ENCODE measurements at places on chromosomes 6 and 20. TPM values are rescaled to one million over a fixed set of nuclear protein-coding genes. Genes with fewer than 3 reads are reported as not detected.
A peak's percentile ranks its signal among the peaks of the same experiment; 100 is the strongest.

LKAAEAR1 gene
- total RNA-seq = 0.55 TPM

DEFB124 gene
- total RNA-seq = not detected

KHDC1 gene
- total RNA-seq = 4.0 TPM

SRSF12 gene
- total RNA-seq = 5.9 TPM

DNA sequence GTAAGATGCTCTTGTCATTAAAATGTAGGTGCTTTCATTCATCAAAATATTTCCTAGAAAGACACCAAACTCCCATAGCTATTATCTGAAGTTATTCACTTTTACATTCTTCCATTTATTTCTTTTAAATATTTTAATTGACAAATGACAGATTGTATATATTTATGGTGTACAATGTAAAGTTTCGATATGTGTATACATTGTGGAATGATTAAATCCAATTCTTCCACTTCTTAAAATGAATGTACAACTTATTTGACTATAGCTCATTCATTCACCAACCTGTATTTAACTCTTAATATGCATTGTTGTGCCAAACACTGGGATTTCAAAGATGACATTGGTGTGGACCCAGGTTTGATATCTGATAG, 41.0 kb downstream of the CCN2 start:
- DNase-seq = no peak

DNA sequence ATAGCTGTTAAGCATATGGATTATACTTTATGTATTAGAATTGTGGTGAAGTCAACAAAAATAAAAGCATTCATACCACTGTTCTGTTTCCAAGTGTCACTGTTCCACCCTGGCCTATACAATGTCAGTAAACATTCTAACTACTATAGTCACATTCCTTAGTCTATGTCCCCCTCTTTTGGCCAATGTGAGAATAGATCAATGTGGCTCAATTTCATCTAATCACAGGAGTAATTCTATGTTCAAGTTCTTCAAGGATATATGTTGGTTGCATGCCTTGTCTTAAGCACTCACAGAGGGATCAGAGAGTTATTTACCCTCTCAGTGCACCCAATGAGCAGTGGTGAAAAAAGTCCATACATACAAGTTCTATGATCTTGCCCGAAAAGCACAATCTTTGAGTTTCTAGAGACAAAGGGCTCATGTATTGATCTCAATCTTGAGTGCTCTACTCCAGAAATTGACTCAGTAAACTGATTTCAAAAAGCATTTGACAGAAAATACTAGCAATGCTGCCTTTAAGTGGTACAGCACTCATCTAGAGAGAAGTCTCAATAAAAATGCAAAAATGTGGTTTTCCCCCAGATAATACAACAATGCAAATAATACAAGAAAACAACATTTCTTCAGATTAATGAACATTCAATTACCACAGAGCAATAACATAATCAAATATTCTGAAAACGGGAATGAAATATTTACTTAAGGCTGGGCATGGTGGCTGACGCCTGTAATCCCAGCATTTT, 16.5 kb downstream of the SMLR1 start:
- DNase-seq = no peak

CLVS2 gene
- total RNA-seq = not detected

TNNC2 gene
- total RNA-seq = 0.52 TPM

GRCh38 chr6:7721649-7722048, 4.2 kb upstream of the BMP6 start:
- DNase-seq = no peak

DNA sequence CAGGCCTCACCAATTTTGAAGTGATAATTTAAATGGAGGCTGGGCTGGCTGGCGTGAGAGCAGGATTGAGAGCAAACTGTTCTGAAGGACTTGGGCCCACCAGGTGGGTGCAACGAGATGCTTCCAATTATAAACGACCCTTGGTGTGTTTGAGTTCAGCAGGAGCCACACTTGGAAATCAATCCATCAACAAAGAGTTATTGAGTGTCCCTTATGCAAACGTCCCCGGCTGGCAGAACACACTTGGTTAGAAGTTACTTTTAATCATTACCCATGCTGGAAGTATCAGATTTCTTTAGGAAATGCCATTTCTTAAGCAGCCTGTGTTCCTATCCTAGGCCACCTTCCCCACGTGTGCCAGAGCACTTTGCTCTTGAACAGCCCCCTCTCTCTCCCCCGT, 37.8 kb upstream of the ZNF831 start:
- no peak for DNase-seq

PKIB gene
- 42.1 TPM for total RNA-seq

- DNase-seq = no peak
Observed at GRCh38 chr6:97040355-97040860, 115.9 kb downstream of the KLHL32 start.

GRCh38 chr20:56451056-56451765, 17.2 kb upstream of the RTF2 start:
- DNase-seq = no peak

DNA sequence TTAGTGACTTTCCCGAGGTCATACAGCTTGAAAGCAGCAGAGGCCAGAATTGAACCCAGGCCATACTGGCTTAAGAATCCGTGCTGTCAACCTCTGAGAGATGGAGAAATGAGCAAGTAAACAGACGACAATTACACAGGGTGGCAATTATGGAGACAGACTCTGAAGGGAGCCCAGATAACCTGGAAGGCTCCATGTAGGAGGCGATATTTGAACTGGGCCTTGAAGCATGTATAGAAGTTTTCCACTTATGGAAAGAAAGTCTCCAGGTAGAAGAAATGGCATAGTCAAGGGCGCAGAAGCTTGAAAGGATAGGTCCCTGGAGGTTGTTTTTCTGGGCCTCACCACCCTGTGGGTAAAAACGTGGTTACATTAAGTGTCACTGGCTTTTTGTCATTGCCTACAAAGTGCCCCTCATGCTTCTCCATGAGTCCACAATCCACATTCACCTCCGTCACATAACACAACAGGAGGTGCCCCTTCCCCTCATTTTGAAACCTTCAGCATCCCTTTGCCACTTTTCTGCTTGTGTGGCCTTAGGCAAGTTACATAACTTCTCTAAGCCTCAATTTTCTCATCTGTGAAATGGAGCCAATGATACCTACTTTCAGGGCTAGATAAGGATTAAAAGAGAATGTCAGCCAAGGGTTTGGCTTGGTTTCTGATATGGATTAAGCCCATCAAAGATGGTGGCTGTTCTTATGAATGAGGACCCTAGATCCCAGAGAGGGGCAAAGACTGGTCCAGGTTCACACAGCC, 5.9 kb upstream of the BPI start:
- DNase-seq = no peak

NRN1 gene
- total RNA-seq = not detected

- peak; percentile 94 for DNase-seq
Observed at GRCh38 chr20:32470025-32470861, 112.1 kb downstream of the ASXL1 start.

DNA sequence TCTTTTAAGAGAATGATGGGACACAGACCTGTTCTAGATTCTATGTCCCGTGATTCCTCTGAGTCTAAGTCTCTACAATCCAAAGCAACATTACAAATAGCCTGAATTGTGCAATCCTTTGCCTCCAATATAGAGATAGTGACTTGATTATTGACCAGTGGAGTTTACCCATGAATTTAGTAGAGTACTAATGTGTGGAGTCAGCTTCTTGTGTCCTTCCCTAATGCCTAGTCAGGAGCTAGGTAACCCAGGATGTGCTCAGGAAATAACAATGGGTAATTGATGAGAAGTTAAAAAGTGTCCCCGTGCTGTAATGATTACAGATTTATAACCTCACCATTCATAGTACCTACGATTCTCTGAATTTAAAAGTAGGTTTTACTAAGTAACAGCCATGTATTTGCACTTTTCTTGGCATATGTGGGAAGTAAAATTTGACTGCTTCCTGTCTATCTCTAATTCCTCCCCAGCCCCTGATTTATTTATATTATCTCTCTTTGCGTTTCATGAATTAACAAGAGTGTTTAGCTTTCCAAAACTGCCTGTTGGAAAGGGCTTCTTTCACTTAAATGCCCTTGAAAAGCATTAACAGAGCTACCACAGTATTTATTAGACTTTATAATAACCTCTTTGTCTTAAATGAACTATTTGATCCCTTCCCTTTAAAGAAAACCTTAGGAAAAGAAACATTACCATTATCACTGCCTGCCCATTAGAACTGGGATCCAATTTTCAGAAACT, 30.5 kb downstream of the NEDD9 start:
- no peak for DNase-seq

GRCh38 chr6:35500782-35501181, 3.9 kb upstream of the TEAD3 start:
- DNase-seq = no peak

GRCh38 chr20:23249541-23249940, 101.0 kb upstream of the NXT1 start:
- DNase-seq = no peak

CCN2 gene
- 1,334 TPM for total RNA-seq

FAM83D gene
- 4.8 TPM for total RNA-seq

ZSCAN23 gene
- total RNA-seq = 2.1 TPM

DNA sequence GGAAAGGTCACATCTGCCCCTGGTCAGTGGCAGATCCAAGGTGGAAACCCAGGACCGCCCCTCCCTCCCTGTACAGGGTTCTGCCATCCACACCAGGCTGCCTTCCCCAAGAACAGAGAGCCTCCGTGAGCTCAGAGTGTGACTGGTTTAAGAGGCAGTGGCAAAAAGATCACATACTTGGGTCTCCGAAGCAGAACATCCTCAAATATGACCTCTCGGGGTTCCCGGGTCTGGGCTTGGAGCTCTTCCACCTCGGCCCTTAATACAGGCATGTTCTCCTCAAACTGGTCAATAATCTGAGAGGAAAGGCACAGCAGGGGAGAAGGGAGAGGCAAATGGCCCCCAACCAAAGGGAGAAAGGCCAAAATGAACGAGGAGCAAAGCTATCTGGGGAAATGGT, 14.8 kb downstream of the C20orf96 start:
- DNase-seq = no peak

DNA sequence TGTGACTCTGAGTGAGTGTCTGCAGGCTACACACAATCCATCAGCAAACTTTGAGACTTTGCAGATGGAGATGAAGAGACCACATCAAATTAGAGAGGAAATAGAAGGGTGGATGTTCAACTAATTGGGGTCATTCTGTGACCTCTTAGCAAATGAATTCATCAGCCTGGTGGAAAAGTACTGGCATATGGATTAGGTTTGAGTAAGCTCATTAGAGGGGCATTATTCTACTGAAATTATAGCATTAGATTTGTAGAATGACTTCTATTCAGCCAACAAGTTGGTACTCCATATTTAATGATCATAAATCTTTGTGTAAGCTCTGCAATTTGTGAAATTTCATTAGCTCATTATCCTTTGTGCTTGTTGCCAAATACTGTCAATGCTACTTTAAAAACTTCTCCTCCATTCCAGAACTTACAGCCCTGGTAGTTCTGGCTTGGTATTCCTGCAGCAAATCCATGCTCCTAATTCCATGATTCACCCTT, 63.8 kb downstream of the ADTRP start:
- no peak for DNase-seq

ACTR5 gene
- total RNA-seq = 5.2 TPM

GRCh38 chr6:106693418-106693817, 64.0 kb downstream of the QRSL1 start:
- no peak for DNase-seq

DNA sequence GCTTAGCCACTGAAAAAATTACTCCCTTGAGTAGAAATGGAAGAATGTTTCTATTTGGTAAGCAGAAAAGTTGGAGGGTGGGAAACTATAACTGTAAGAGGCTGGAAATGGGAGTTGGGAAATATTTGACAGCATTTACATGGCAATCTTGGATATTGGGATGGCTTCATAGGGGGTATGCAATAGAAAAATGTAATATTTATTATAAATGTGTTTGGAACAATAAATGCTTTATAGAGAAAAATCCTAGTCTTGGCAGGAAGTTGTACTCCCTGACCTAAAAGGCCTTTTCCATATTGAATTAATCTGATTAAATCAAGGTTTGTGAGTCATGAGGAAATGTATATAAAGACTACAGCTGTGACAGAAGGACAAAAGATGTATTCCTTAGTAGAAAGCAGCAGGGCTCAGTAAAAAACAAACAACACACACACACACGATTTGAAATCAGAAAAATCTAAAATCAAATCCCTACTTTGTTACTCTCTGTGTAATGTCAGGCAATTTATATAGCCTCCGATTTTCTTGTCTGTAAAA, 272.3 kb downstream of the CD109 start:
- DNase-seq = no peak

DNA sequence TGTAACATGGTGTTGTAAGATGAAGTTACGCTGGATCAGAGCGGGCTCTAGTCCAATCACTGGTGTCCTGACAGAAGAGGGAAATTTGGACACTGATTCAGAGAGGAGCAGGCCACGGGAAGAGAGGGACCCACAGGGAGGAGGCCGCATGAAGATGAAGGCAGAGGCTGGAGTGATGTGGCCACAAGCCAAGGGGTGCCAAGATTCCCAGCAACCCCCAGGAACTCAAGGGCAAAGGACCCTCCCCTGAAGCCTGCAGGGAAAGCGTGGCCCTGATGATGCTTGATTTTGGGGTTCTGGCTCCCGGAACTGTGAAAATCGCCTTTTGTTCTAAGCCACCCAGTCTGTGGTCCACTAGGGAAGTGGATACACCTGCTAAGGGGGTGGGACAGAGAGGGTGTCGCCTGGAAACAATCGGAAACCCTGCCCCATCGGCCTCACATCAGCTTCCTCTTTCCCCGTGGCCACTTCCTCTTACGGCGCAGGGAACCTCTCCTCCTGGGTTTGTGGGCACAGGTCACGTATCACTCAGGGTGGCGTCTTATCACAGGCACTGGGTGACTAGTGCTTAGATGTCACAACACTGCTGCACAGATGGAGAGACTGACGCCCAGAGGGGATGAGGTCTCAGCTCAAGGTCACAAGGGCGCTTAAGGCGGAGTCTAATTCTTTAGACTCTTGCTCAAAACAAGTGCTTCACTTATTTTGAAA, 58.0 kb downstream of the SULF2 start:
- DNase-seq = no peak

DNA sequence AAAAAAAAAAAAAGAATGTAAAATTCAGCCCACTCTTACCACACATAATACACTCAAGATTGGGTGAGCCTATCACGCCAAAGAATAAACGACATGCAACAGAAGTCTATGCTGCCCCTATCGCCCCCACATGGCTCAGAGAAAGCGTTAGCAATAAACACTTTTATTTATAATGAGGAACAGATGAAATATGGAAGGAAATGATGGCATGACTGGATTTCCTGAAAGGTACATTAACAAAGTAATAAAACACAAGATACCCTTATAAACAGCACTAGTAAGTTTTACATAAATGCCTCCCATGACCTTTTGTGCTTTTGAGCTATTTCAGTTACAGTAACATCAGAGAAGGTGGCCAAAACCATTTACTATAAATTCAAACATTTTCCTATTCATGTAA, 71.4 kb upstream of the SCAF8 start:
- no peak for DNase-seq

MARCKS gene
- 256 TPM for total RNA-seq

- DNase-seq = no peak
Observed at GRCh38 chr20:20253744-20254330, 114.1 kb upstream of the INSM1 start.

TNF gene
- total RNA-seq = not detected

- DNase-seq = no peak
Observed at GRCh38 chr6:119284861-119285521, 64.6 kb downstream of the MAN1A1 start.

SALL4 gene
- 0.68 TPM for total RNA-seq
